Fibroblast of lung (primary cell): ENCODE measurements at places on chromosomes 11 and 22. TPM values are rescaled to one million over a fixed set of nuclear protein-coding genes. Genes with fewer than 3 reads are reported as not detected.
A peak's percentile ranks its signal among the peaks of the same experiment; 100 is the strongest.

DNA sequence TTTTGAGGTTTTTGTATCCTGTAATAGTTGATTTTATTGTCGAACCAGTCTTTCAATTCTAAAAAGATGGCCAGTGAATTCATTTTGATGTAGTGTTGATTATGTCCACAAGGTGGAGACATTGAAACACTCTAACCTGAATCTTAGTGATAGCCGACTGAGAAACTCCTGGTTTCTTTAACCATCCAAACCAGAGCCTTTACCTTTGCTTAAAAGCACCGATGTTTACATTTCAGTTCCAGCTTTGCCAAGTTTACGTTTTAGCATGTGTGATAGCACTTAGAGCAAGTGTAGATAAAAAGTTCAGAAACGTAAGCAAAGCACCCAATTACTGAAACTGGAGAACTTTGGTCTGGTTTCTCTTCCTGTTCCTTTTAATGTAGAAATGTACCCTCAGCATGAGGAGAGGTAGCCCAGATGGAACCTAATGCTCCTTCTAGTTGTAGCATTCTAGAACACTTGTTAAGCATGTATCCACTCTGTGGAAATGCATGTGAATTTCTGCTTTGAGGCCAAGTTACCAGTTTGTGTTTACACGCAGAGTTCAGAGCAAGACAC, 208.6 kb downstream of the DBX1 start:
- peak; percentile 71 for DNase-seq

DNA sequence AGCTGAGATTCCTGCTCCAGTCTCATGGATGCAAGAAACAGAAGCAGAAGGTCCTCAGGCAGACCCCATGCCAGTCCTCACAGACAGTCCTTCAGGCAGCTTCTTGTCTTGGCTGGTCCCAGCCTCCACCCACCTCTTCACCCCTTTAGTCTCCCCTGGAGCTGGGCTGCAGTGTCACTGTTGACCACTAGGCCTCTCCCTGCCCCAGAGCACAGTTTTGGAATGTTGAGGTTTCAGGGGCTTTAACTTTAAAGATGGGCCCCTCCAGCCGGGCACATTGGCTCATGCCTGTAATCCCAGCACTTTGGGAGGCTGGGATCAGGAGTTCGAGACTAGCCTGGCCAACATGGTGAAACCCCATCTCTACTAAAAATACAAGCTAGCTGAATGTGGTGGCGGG, 39.5 kb upstream of the GCAT start:
- DNase-seq, result no peak

DNA sequence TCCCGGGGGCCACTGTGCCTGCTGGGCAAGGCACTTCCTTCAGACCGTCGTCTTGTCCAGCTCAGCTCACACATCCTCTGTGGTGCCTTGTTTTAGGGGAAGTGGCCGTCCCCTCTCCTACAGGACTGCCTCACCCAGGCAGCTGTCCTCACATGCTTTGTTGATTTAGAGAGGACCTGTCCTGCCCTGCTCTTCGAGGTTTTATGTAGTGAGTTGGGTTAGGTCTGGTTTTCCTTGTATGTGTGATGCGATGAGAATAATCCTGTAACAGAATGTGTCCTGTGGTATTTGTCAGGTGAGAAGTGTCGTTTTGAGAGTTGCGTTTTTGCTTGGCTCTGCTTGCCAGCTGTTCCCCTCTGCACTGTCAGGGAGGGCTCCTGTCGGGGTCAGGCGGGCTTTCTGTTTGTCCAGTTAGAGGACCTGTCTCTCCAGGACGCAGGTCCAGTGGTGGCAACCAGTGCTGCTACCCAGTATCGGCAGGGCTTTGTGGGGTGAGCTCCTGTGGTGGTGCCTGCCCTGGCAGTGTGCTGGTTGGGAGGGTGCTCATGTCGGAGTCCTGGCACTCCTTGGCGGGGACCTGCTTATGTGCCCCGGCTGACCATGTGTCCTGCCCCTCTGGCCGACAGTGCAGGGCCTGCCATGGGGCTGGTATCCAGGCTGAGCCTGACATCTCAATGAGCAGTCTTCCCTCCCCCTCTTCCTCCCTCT, 41.3 kb downstream of the MUC6 start:
- no peak for DNase-seq

Gene HTR3B
- not detected in 2 replicates for total RNA-seq
